ENCODE measurements at places on chromosomes 1 and 21.

- no peak for DNase-seq
Measured at GRCh38 chr1:225748529-225748928, 29.1 kb upstream of the SRP9 start.

DNA sequence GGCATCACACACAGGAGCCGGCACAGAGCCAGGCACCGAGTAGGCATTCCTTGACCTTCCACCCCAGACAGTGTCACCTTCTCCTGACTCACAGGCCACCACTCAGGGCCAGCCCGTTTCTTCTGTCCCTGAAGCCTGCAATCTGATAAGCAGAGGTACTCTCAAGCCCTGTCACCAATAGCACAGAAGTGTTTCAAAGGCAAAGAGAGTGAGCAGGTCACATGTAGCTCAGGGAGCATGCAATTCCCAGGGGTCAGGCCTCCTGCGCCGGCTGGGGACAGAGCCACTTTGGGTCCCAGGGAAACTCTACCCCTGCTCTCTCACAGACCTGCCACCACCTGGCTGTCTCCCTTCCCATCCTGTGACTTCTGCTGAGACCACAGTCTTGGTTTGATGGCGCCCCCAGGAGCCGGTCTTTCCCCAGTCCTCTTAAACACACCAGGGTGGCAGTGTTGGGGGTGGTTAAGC, 13.2 kb downstream of the CAPN9 start:
- DNase-seq, result no peak

- no peak for DNase-seq
Measured at GRCh38 chr1:153362187-153362775, 4.6 kb downstream of the S100A9 start.

- no peak for DNase-seq
Measured at GRCh38 chr1:41174170-41174569, 67.9 kb downstream of the SCMH1 start.

GRCh38 chr21:32043458-32043857, 170.6 kb downstream of the HUNK start:
- no peak for DNase-seq

GRCh38 chr1:167648978-167649744, 19.1 kb downstream of the RCSD1 start:
- no peak for DNase-seq

DNA sequence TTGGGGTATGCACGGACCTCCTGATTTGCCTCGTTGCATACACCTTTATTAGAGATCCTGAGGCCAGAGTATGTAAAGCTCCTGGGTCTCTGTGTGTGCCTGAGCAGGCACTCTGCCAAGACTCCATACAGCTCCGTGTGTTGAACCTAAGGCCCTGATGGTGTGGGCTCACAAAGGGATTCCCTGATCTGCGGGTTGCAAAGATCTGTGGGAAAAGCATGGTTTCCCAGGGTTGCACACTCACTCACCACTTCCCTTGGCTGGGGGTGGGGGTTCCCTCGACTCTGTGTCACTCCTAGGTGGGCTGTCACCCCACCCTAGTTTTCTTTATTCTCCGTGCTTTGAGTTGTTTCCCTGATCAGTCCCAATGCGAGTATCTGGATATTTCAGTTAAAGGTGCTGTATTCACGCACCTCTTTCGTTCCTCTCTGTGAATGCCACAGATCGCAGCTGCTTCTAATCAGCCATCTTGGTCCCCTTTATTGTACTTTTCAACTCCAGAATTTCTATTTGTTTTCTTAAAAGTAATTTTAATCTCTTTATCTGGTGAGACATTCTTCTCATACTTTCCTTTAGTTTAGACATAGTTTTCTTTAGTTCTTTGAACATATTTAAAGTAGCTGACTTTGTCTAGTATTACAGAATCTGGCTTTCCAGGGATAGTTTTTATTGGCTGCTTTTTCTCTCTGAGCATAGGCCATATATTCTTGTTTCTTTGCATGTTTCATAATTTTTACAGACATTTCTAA, 39.0 kb upstream of the F3 start:
- DNase-seq, result no peak

DNA sequence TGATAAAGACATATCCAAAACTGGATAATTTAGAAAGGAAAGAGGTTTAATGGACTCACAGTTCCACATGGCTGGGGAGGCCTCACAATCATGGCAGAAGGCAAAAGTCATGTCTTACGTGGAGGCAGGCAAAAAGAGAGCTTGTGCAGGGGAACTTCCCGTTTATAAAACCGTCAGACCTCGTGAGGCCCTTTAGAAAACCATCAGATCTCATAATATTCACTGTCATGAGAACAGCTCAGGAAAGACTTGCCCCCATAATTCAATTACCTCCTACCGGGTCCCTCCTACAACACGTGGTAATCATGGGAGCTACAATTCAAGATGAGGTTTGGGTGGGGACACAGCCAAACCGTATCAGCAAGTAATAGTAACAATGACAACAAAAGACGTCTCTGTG, 88.2 kb upstream of the SLC25A33 start:
- DNase-seq, result no peak

- DNase-seq, result no peak
Measured at GRCh38 chr1:4627353-4627752, 27.1 kb upstream of the AJAP1 start.

GRCh38 chr21:44463724-44464123, 8.4 kb downstream of the LRRC3 start:
- DNase-seq, result no peak

- DNase-seq, result no peak
Measured at GRCh38 chr1:246265481-246265880, 241.6 kb downstream of the SMYD3 start.

- no peak for DNase-seq
Measured at GRCh38 chr1:234909851-234910250, 218.8 kb downstream of the TOMM20 start.

GRCh38 chr1:79519084-79519760, 512.7 kb upstream of the ADGRL4 start:
- DNase-seq, result no peak

DNA sequence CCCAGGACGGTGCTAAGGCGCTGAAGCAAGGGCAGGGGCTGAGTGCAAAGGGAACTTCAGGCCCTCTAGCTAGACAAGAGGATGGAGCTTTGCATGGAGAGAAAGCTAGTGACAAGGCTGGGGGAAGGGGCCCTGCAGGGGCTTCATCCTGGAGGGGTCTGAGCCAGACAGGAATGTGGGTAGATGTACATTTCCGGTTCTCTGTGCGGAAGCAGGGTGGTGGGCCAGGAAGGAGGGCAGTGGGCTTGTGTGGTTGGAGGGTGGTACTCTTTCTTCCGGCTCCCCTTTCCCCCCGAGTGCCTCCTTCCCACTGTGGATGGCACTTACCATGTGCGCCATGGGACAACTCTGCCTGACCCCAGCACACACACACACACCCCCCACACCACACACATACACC, 1.5 kb downstream of the KISS1 start:
- no peak for DNase-seq

- DNase-seq, result no peak
Measured at GRCh38 chr1:109225711-109226445, 12.2 kb downstream of the SARS1 start.

- DNase-seq, result no peak
Measured at GRCh38 chr1:56788588-56788987, 30.6 kb downstream of the FYB2 start.

- DNase-seq, result no peak
Measured at GRCh38 chr21:31471865-31472264, 127.8 kb upstream of the TIAM1 start.

DNA sequence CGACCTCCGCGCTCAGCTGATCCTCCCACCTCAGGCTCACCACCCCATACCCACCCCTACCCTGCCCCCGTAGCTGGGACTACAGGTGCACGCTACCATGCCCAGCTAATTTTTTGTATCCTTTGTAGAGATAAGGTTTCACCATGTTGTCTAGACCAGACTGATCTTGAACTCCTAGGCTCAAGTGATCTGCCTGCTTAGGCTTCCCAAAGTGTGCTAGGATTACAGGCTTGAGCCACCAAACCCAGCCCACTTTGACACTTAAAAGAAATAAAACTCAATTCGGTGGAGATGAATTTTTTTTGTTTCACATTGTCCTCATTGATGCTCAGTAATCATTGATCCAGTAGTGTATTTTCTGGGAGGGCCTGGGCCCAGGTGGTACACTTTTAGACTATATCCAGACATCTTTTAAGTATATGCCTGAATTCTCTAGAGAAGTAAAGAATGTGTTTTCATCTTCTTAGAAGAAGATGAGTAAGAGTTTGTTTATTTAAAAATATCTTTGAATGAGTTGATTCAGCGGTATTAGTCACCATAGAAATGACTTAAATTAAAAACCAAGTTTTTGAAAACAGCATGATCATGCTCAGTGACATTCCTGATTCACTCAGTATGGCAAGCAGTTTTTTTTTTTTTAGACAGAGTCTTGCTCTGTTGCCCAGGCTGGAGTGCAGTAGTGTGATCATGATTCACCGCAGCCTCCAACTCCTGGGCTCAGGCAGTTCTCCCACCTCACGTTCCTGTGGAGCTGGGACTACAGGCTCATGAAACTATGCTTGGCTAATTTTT, 57.8 kb downstream of the EPB41 start:
- no peak for DNase-seq

- no peak for DNase-seq
Measured at GRCh38 chr1:170356585-170356984, 175.4 kb upstream of the GORAB start.

GRCh38 chr1:229141689-229142377, 129.1 kb upstream of the RAB4A start:
- DNase-seq, result no peak

DNA sequence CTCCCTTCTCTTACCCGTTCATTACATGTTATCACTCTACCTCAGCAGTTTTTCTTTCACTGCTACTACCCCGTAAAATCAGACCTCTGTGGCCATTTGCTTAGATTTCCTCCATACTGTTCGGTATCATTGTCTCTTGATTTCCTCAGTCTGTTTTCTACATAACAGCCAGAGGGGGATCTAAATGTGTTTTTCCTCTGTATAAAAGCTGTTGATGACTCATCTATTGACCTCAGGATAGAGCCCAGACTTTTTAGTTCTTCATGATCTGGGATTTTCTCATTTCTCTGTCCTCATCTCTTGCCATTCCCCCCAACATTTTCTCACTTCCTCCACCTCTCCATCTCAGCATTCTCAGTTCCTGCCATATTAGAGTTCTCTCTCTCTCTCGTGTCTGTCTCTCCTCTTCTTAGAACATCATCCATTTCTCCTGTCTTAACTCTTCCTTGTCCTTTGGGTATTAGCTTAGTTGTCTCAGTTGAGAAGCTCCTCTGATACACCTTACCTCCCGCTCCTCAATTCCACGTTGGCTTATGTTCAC, 10.5 kb downstream of the OTUD3 start:
- no peak for DNase-seq

DNA sequence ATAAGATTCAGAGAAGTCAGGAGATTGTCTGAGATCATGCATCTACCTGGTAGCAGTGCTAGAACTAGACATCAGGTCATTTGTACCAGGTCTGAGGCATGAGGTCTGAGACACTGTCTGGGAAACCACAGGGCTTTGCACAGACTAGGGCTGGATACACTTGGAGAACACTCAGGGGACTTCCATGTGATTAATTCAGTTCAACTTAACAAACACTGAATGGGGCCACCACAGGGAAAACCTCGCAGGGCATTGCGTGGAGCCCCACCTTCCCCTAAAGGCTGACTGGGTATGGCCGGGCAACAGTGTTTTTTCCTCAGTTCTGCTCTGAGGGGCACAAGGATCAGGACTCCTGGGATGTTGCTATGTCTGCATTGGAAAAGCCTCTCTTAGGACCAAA, 86.5 kb upstream of the WARS2 start:
- DNase-seq, result no peak

DNA sequence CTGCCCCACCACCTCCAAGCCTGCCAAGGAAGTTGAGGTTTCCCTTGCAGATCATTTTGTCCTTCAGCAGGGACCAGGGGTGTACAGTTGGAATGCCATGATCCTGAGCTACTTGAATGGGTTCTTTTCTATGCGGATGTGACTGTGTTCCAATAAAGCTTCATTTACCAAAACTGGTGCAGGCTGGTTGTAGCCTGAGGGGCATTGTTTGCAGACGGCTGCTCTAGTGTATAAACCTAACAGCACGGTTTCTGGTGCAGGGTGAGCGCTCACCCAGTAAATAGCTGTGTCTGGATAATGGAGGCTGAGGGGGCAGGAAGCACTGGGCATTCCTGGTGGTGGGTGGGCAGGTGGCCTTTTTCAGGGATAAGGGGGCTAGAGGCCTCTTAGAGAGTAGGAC, 72.7 kb upstream of the ACTL8 start:
- no peak for DNase-seq

DNA sequence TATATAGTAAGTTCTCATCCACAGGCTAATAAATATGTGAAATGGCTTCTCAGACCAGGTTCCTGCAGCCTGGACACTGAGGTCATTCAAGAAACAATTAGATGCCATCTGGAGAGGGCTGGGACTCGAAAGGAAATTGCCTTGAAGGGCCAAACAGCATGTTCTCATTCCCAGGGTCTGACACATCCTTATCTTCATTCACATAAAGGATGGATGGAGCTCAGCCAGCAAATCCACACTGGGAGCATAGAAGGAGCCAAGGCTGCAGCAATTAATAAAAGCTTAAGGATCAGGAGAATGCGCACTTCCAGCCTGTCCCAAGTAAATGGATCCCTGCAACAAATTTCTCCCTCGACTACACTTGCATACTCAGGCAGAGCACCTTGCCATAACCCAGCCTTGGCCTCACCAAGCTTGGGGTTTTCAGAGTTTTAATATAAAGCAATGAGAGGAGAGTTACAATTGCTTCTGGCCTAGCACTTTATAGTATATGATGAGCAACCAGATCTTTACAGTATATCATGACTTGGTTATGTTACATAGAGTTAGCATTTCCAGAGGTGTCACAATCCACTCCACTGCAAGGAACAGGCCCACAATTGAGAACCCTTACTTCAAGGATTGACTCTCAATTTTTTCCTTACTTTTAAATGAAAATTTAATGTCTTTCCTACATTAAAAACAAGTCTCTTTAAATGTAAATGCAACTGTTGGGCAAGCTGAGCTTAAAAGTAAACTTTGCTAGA, 55.9 kb downstream of the BCAR3 start:
- DNase-seq, result no peak

DNA sequence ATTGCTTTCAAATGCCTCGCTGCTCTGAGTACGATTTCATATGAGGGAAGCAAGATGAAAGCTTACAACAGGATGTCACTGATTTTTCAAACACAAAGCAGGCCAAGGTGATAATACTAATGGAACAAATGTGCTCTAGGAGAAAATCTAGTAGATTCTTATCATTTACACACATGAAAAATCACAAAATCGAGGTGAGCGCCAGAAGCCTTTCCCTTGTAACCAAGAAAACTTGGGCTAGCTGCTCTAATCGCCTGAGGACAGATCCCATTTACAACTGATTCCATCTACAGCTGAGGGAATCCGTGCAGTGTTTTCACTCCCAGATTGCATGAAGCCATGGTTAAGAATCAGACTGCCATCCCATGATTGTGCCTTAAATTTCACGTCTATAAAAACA, 117.5 kb downstream of the TM2D1 start:
- DNase-seq, result no peak

GRCh38 chr1:180181048-180181447, 26.4 kb downstream of the QSOX1 start:
- DNase-seq, result no peak

- peak; percentile 47 for DNase-seq
Measured at GRCh38 chr21:35840197-35840799, 220.0 kb downstream of the SETD4 start.

All from hypothalamus (tissue), 51 donors.